Stromal cell of bone marrow (primary cell): ENCODE measurements at places on chromosomes 12 and 14.

DNA sequence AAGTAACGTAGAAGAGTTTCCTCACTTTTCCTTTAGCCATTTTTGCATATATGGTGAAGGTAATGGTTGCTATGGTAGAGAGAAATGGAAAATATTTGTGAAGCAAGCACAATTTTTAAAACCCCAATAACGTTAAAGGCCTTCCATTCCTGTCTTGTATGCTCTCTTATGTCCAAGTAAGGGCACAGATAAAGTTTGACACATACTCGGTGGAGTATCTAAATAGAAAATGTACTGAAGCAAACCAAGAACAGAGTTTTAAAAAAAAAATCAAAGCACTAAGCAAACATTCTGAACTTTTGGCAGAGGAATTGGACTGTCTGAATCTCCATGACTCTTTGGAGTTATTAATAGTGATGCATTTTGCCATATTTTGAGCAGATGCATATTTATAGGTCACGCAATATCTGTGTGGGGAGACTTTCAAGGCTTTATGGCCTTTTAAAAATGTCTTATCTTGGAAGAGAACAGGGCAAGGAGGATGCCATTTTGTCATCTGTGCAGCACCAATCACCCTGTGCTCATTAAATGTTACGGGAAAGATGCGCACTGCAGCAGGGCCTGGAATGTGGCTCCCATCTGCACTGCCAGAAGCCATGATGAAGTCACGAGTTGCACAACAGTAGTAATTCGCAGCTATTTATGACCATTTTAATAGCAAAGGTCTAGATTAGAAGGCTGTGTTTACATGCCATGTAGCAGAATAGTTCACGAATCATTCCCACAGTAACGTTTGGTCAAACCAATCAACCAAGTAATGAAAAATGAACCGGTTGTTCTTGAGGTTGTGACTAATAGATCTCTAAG is 23.3 kb upstream of the AMIGO2 start:
- no peak for DNase-seq

GRCh38 chr14:76936483-76936882 is 92.0 kb downstream of the IRF2BPL start:
- DNase-seq, result no peak

GRCh38 chr14:75614179-75614578 is 35.8 kb downstream of the FLVCR2 start:
- DNase-seq, result no peak

DNA sequence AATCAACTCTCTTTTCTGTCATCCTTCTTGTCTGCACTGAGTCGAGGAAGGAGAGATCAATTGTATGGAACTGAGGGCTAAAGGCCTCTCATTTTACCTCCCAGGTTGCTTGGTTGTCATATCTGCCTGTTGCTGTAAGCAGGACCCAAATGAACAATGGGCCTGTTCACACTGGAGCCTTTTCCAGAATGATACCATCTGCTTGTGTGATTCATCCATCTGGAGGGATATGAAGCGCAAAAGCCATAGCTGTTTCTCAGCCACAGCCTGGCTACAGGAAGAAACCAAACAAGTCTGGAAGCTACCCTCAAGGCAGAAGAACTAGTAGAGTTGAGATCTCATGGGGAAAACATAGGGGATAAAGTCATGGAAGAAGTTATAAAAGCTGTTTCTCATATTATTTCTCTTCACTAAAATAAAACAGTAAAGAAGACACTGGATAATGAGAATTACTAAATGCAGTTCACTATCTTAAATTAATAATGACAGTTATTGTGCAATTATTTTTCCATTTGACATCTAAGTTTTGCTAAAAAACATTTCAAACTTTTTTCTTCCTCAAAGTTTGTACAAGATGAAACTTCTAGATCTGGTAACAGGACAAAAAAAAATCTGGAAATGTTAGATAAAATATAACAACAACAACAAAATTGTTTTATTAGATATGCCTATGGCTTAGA is 106.3 kb downstream of the SPTSSA start:
- DNase-seq, result peak; percentile 54

DNA sequence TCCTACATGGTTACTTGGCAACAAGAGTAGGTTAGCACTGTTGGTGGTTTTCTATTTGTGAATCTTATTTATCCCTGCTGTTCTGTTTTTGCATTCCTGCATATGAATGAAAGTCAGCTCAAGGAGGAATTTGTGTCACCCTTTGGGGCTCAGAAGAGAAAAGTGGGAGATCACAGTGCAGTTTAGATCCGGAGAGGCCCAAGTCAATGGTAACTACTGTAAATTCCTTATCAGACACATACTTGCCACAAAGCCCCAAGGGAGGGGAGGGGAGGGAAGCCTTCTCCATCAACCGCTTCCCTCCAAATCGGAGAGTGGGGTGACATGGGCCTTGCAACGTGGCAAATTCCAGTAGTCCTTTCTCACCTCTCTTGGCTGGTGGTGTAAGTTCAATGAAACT is 15.0 kb downstream of the GSG1 start:
- DNase-seq, result no peak

DNA sequence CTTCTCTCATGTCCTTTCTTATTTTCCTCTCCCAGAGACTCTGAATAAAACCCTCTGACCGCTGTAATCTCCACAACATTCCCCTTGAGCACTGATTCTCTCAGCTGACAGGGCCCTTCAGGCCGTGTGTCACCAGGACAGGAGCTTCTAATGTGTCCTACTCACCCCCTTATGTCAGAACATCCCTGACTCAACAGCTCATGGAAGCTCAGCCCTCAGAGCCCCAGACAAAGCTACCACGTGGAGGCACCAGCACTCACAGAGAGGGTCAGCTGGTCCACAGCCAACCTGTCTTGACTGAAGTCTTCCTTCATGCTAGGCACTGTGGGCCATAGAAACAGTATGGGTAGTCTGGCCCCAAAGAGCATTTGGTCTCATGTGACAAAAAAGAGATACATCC is 49.8 kb downstream of the SMUG1 start:
- DNase-seq, result no peak

GRCh38 chr14:74133833-74134481 is 49.2 kb downstream of the LIN52 start:
- DNase-seq, result no peak

- DNase-seq, result no peak
Observed at GRCh38 chr12:100926669-100927248, 132.2 kb downstream of the ANO4 start.
